ENCODE measurements at places on chromosomes 11 and 22. TPM values are rescaled to one million over a fixed set of nuclear protein-coding genes. Genes with fewer than 3 reads are reported as not detected.

DNA sequence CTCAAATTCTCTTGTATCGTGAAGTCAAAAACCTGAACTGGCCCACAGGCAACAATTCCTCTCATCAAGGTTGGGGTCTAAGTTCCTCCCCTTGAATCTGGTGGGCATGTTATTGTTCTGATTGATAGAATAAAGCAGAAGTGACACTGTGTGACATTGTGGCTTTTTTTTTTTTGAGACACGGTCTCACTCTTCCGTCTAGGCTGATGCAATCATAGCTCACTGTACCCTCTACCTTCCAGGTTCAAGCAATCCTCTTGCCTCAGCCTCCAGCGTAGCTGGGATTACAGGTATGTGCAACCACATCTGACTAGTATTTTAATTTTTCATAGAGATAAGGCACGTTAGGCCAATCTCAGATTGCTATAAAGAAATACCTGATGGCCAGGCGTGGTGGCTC, 8.9 kb upstream of the PELI3 start:
- peaks cover 18% of the 10 kb centered on the region for H3K27me3 ChIP-seq
- no peak for DNase-seq
- no peak overlapping the region for H3K27ac ChIP-seq
- H3K36me3 ChIP-seq, result no peaks in the 10 kb centered on the region
- H3K4me1 ChIP-seq, result peaks cover 18% of the 10 kb centered on the region

The TUB gene
- 1.5 TPM for total RNA-seq

DNA sequence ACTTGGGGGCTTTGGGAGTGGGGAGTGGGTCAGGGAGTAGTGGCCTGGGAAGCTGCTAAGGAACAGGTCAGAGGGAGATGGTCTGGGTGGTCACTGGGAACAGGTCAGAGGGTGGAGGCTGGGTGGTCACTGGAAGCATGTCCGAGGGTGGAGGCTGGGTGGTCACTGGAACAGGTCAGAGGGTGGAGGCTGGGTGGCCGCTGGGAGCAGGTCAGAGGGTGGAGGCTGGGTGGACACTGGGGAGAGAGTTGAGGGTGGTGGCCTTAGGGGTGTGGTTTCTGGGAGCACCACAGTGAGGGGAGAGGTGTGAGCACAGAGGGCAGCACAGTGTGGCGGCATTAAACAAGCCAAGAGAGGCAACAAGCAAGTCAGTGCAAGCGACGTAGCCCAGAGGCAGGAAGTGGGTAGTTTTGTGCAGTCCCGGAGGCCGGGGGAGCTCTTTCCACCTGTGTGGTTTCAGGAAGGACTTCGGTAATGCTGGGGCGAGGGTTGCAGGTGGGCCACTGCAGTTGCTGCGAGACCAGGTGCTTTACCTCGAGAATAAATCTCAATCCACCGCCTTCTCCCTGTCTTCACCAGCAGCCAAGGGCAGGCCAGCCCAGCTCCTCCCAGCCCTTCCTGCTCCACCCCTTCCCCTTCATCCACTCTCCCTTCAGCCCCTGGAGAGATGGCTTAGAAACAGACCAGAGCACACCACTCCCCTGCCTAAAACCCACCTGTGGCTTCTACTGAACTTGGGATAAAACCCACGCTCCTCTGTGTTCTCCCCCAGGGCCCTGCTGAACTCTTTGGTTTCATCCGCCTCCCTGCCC, 3.2 kb upstream of the CACNA1I start:
- no peak overlapping the region for H3K4me3 ChIP-seq
- H3K36me3 ChIP-seq, result no peaks in the 10 kb centered on the region
- peaks cover 17% of the 10 kb centered on the region for H3K27me3 ChIP-seq
- H3K27ac ChIP-seq, result no peak overlapping the region
- DNase-seq, result no peak

DNA sequence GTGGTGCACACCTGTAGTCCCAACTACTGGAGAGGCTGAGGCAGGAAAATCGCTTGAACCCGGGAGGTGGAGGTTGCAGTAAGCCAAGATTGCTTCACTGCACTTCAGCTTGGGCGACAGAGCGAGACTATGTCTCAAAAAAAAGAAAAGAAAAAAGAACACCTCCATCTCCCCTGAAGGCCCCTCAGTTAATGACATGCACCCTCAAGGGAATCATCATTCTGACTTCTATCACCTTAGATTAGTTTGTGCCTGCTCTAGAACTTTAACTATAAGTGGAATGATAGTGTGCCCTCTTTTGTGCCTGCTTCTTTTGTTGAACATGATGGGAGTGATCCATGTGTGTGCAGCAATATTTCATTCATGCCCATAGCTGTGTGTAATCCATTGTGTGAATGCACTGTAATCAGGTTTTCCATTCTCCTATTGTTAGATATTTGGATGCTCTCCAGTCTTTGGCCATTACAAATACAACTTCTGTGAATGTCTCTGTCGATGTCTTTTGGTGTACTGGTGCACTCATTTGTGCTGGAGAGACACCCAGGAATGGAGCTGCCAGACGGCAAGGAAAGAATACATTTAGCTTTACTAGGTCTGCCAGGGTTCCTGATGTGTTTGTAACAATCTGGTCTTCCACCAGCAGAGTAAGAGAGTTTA, 883 bp upstream of the VPREB3 start:
- H3K36me3 ChIP-seq, result peaks cover 27% of the 10 kb centered on the region
- H3K27ac ChIP-seq, result no peak overlapping the region
- H3K4me3 ChIP-seq, result no peak overlapping the region
- peaks cover 7% of the 10 kb centered on the region for H3K4me1 ChIP-seq
- H3K27me3 ChIP-seq, result no peaks in the 10 kb centered on the region

The MRGPRX3 gene
- total RNA-seq, result not detected

All from Calu3 (cell line).